ENCODE measurements at places on chromosomes 11 and 22.
A peak's percentile ranks its signal among the peaks of the same experiment; 100 is the strongest.

DNA sequence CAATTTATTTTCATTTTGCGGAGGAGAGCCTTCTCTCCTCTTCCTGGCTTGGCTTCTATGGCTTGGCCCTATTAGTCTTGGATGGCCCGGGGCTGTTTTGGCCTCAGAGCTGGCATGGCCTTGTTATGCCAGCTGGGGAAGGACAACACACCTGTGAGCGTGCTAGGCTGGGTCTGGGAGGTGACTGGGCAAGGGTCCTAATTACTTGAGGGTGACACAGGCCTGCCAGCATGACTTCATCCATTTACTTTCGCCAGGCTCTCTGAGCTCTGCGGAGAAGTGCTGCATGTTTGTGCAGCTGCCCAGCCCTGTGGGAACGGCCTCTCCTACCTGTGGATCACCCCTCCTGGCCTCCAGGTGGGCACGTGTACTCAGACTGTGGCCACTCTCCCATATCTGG, 153.6 kb downstream of the SNX19 start:
- DNase-seq: no peak

DNA sequence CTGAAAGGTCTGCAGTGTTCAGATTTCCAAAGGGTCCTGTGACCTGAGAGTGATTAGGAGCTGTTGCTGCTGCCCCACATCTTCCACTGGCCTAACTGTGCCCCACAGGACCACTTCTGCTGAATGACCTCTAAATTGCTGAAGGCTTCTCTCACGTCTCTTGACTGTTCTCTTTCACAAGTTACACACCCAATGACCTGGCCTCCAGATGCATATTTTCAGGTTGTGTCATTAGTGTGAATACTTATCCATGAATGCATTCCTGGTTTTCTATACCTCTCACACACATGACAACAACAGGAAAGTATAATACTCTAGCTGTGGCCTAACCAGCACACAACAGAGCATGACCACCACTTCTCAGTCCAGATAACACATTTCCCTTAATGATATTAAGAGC, 15.4 kb downstream of the PRR14L start:
- no peak for DNase-seq

DNA sequence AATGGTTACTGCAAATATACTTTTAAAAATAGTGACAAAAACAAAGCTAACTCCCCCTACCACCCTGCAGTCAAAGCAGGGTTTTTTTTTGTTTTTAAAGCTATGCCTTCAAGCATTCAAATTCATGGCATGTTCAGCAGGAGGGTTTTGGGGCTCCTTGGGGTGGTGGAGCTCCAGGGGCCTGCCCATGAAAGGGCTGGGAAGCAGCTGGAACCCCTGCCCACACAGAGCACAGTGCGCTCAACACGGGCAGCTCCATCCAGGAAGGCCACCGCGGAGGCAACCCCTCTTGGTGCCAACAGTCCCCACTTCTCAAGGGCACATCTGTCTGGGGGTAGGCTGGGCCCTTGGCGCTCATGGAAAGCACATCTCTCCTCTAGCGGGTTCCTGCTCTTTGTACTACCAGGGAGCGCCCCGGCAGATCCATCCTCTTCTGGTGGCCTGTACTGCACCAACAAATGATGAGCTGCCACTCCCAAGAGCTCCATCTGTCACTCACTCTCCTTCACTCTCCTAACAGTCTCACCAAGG, 16.6 kb upstream of the PHLDA2 start:
- DNase-seq: no peak

DNA sequence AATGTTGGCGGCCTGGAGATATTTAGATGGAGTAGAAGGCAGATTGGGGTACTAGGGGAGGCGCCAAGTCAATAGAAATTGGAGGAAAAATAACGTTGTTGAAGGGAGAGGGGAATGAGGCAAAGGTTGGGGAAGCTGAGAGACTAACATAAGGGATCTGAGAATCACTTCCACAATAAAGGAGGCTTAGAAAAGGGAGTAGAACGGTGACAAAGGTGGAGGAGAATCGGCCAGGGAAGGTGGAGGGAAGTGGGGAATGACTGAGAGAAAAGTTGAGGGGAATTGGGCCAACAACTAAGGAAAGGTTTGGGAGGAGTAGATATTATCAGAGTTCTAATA, 510 bp downstream of the PPME1 start:
- DNase-seq: no peak

DNA sequence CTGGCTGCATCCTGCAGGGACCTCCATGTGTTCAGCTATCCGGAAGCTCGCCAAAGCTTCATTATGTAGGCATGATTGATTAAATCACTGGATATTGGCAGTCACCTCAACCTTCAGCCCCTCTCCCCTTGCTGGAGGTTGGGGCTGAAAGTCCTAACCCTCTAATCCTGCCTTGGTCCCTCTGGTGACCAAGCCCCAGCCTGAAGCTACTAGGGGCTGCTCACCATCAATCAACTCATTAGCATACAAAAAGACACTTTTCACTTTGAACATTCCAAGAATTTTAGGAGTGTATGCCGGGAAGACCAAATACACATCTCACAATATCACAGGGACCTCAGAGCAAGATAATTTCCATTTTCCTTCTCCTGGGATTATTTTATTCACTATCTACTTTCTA, 38.8 kb upstream of the TPBGL start:
- DNase-seq: no peak

GRCh38 chr11:44178381-44178780, 82.9 kb downstream of the EXT2 start:
- DNase-seq: peak; percentile 10

DNA sequence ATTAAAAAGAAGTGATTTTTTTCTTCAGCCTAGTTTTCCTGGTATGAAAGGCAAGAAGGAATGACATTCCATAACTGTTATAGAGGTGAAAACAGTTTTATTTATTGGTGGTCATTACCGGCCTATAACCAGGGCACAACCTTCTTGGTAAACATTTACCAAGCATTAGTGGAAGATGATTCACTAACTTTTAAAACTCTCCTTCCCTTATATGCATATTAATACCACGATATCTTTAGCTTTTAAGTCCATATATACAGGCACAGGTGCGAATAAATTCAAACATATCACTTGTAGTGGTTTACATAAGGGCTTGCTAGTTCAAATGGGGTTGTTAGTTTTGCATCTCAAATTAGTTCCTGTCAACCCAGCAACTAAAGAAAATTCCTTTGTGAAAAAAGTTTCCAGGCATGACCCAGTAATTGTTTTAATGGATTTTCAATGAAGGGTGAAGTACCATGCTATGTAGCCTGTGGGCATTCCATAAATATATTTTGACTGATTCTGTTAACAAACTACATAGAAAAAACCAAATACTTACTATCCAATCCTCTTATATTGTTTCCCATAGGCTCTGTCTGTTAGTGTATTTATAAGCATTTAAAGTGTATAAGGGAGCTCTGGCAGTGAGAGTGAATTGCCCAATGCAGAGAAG, 30.6 kb upstream of the ROBO3 start:
- DNase-seq: no peak

- no peak for DNase-seq
Measured at GRCh38 chr11:16896729-16897469, 117.3 kb downstream of the PLEKHA7 start.

DNA sequence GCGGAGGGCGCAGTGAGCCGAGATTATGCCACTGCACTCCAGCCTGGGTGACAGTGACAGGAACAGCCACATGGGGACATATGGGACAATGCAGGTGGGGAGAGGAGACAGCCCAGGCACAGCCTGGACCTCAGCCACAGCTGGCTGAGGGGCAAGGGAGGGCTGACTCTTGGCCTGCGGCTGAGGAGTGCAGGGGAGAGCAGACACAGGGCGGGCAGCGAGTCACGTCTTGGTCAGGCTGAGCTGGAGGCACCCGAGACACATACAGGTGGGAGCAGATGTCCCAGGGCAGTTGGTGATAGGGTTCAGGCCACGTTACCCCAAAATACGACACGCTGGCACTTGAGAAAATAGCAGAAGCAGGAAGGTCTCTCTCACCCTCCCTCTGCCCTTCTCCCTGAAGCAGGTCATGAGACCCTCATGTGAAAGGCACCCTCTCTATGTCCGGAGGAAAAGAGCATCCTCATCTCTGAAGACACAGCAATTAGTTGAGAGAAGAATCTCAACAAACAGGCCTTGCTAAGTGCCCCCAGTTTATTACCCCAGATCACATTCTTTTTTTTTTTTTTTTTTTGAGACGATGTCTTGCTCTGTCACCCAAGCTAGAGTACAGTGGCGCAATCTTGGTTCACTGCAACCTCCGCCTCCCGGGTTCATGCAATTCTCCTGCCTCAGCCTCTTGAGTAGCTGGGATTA, 10.5 kb downstream of the KIAA0930 start:
- no peak for DNase-seq

DNA sequence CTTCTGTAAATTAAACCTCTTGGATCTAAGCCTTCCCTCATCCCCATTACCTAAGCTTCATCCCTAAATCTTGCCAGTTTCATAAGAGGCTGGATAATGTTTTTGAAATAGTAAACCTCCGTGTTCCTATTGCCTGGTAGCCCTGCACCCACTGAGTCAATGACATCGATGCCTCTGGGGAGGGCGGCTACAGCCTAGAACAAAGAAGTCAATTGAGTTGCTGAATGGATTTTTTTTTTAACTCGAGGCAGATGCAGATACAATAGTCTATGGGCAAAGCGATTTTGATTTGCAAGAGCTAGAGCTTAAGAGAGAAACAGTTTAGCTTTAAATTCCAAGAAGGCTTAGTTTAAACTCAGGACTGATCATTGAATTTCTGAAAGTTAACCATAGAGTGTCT, 121.3 kb downstream of the NECTIN1 start:
- DNase-seq: no peak

GRCh38 chr22:45968751-45969413, 8.1 kb downstream of the WNT7B start:
- DNase-seq: no peak

- no peak for DNase-seq
Measured at GRCh38 chr22:49763138-49763537, 64.5 kb downstream of the BRD1 start.

DNA sequence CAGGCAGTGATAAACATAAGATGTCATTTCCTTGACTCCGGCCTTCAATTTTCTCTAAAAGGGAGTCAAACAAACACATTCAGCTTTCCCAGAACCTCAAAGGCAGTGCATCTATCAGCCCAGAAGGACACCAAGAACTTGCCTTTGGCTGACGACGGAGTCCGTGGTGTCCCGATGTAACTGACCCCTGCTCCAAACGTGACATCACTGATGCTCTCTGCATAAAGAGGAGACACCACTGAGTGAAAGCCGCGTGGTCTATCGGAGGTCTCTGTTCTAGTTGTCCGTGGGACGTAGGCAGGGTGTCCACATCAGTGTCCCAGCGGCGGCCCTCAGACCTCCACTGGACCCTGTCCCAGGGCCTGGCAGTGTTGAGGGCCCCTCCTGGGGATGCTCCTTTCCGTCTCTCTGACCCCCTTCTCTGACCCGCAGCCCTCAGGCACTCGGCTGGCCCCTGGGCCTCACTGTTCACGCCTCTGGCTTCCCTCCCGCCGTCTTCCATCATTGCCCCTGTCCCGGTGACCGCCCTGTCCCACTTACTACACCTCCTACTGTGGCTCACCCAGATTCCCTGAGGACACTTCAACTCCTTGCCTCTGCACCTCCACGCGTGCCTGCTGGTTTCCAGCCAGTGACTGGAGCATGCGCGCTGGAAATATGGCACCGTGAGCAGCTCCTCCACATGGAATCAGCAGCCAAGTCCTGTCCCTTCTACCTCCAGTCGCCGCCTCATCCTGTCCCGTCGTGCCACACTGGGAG, 70.4 kb downstream of the NCAPD3 start:
- no peak for DNase-seq

DNA sequence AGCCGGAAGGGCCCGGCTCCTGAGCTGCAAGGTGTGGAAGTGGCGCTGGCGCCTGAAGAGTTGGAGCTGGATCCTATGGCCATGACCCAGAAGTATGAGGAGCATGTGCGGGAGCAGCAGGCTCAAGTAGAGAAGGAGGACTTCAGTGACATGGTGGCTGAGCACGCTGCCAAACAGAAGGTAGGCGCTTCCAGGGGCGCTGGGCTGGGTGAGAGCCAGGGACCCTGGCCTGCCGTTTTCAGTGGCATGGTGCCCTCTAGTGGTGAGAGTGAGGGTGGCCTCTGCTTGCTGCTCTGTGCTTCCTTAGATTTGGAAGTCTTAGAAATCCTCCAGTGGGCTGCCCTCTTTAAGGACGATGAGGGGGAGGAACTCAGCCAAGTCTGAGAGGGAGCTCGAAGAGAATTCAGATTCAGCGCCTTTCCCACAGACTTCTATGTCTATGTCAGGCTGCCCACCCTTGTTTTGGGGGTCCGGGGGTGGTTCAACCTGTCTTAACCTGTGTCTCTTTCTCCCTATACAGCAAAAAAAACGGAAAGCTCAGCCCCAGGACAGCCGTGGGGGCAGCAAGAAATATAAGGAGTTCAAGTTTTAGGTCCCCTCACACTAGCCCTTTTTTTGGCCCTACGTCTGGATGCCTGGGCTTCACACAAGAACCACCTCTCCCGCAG, 1.8 kb upstream of the PACS1 start:
- DNase-seq: peak; percentile 83

DNA sequence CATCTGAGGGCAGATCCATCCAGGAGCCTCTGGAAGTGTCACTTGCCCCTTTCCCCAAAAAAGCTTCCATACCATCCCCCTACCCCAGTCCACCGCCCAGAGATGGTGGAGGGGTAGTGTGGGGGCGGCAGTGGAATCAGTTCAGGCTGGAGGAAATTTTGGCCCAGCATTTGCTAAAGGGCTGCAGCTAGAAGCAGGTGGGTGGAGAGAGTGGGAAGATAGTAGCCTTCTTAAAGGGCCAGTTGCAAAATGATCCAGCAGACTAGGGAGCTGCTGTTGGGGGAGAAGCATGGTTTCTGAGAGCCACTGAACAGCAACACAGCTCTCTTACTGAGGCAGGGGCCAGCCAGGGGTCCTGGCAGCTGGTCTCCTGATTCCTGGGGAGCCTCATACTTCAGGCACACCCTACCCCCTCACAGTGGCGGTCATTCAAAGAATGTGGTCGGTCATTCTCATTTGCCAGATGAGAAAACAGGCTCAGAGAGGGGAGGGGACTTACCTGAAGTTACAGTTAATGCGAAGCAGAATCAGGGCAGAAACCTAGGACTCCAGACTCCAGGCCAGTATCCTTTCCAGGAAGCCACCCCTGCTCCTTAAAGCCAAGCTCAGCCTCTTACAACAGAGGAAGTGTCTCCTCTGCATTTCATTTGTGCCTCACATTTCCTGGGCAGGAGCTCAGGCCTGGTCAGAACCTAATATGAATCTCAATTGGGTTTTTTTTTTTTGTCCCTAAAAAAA, 5.4 kb downstream of the SEC14L2 start:
- DNase-seq: no peak

DNA sequence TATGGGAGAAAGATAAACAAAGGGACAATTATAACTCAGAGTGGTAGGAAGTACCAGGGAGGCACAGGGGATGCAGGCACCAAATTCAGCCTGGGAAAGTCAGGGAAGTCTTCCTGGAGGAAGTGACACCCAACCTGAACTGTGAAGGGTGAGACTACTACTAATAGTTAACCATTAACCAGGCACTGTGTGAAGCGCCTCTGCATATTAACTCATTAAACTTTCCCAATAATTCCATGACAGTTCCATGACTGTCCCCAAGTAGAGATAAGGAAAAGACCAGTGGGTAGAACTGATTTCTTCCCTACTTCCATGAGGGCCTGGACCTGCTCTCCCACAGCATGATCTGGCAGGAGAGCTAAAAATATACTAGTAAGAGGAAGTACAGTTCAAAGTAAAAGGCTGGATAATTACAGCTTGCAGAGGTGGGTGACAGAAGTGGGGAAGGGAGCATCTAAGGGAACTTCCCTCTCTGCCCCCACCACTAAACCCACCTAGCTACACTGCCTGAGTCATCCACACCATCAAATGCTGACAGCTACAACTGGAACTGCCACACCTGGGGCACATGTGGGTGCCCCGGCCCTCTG, 4.7 kb upstream of the AP1B1 start:
- DNase-seq: no peak
